Stimulated activated CD8-positive, alpha-beta memory T cell treated with anti-CD3 and anti-CD28 coated beads, Interleukin-4, amount 100 ng/mL, for 4 hours (primary cell): ENCODE measurements at places on chromosomes 7 and 10.

GRCh38 chr10:123463181-123463580, 203.0 kb upstream of the GPR26 start:
- no peak for DNase-seq

- DNase-seq: no peak
Observed at GRCh38 chr10:18683427-18683826, 24.2 kb downstream of the ARL5B start.

- DNase-seq: no peak
Observed at GRCh38 chr10:42795701-42796100, 13.1 kb downstream of the BMS1 start.

DNA sequence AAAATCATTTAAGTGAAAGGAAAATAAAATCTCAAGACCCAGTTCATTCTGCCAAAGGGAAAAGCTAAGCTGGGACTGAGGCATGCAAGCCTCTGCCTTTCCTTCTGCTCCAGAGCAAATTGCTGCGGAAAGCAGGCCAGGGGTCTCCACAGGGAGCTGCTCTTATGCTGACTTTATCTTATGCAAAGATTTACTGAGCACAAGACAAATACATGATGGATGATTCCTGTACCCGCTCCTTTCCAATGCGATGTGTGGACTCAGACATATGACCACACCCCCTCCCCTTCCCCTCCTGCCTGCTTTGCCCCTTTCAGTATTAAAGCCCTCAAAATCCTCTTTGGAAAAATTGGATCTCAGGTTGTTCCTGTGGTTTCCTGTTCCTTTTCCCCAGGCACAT, 74.2 kb upstream of the INSIG1 start:
- no peak for DNase-seq

DNA sequence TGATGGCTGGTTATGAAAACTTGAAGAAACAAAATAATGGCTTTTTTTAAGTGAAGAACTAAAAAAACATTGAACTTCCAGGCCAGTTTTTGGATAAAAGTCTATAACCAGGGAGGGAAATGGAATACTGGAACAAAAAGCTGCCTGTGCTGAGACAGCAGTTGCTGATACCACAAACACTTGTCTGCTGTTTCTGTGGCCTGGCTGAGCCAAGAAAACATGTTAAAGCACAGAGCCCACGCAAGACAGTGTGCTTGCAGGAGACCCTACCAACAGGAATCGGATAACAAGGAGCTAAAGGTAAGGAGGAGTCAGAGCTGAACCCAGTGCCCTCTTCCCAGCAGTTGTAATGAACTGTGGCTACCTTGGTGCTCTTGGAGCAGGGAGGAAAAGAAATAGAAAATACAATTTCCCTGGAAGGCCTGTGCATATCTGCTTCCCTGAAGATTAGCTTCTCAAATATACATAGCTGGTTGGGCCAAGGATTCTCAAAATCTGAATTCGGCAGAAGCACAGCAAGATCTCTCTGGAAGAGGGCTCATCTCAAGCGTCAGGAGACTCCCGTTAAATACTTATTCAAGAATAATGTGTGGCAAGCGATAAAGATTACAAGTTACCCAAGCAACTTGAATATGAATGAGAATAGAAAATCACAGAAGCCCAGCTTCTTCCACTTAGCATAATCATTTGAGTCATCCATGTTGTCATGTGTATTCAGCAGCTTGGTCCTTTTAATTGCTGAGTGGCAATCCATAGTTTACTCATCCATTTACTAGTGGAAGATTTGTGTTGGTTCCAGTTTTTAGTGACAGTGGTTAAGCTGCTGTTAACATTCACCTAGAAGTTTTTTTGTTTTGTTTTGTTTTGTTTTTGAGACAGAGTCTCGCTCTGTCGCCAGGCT, 87.6 kb downstream of the NOD1 start:
- DNase-seq: no peak

DNA sequence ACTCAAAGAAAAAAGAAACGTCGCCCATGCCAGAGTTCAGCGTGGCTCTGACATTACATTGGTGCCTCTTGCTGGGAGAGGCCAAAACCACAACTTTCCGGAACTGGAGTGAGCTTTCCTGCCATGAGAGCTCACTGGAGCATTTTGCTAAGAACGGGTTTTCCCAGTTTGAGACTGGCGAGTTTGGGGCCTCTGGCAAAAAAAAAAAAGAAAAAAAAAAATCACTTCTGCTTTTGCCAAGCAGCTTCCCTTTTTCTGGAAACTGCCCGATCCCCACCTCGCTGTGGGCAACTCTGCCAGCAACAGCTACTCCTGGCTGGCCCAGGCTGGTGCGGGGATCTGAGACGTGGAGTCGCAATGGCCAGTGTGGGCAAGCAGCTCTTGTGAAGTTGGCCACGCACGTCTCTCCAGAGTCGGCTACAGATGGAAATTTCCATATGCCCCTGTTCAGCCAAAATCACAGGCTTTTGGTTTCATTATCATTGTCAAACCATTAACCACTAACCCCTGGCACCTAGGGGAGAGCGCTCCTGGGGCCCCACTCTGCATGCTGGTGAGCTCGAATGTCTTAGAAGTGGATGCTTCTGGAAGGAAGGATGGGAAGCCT, 25.7 kb downstream of the PRKAG2 start:
- no peak for DNase-seq

- no peak for DNase-seq
Observed at GRCh38 chr10:70430493-70431445, 10.7 kb downstream of the NODAL start.

DNA sequence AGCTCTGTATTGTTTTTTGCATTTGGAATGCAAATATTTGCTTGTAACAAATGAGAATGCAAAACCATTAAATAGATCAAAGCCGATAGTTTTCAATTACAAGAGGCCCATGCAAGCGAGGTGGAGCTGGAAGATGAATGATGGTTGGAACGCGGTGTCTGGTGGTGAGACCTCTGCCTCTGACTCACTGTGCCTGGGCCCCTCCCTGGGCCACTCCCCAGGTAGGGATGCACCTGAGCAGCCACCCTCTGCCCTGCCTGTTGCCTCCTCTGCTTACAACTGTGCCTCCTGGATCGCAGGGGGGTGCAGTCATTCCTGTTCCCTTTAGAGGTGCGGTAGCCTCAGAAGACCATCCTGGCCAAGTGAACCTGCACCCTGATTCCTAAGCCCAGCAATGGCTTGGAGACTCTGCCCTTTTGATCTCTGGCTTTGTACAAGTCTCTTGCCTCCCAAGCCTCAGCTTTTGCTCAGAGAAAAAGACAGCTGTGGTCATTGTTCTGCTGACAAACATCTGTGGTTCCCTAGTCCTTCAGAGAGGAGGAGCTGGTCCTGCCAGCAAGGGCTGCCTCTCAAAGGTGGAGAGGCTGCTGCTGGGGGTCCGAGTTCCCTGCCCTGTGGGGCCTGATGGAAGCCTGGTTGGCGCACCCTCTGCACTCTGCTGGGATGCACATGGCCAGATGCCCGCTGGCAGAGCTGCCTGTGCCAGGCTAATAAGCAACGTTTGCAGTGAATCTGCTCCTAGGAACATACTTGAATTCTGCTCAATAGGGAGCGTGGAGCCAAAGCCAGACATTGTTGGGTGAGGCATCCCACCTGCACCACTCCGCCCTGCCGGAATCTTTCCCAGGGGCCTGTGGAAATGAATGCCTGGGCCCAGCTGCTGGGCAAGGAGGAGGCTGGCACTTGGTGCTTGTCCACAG, 126.3 kb upstream of the TCERG1L start:
- DNase-seq: no peak

- DNase-seq: no peak
Observed at GRCh38 chr10:504121-504611, 185.3 kb downstream of the DIP2C start.

DNA sequence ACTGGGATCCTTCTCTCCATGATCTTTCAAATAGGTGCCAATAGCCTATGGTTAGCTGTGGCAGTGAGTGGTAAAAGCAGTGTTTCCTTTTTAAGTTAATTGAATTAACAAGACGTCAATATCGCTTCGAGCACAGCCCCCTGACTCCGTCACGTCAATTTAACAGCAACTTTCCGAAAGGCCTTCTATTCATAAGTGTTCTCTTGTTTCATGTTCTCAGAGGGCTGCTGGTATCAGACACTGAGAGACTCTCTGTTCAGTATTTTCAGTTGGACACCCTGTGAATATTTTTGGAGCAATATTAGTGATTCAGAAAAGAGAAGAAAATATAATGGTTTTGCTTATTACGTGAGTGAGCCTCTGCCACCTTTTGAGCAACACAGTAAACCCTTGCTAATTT, 174.2 kb upstream of the INSYN2A start:
- no peak for DNase-seq

DNA sequence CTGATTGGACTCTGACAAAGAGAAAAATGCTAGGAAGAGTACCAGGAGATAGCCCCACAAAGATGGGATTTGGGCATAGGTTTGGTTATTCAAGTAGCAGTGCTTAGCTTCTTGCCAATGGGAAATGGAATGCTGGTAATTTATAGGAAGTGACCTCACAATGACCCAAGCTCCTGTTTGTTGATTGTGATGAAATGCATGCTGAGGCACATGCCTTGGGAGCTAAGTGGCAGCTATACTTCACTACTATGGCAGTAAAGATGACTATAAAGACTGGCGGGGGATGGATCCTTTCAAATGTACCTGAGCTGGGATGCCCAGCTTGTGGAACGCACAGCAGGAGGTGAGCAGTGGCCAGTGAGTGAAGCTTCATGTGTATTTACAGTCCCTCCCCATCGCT, 153.8 kb downstream of the ZNF22 start:
- DNase-seq: no peak

- no peak for DNase-seq
Observed at GRCh38 chr7:129859183-129859582, 93.6 kb downstream of the UBE2H start.

- DNase-seq: no peak
Observed at GRCh38 chr10:23147035-23147434, 45.1 kb upstream of the PTF1A start.

- DNase-seq: no peak
Observed at GRCh38 chr7:147033641-147034040, 917.0 kb downstream of the CNTNAP2 start.

GRCh38 chr10:125672884-125673283, 10.1 kb downstream of the TEX36 start:
- DNase-seq: no peak

GRCh38 chr7:117164620-117165019, 158.2 kb downstream of the WNT2 start:
- DNase-seq: no peak

DNA sequence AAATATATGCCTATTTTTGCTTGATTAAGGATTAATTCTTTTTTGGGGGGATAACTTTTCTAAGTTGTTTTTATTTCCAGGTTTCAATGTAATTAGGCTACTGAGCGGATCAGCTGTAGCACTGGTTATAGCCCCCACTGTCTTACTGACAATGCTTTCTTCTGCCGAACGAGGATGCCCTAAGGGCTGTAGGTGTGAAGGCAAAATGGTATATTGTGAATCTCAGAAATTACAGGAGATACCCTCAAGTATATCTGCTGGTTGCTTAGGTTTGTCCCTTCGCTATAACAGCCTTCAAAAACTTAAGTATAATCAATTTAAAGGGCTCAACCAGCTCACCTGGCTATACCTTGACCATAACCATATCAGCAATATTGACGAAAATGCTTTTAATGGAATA, 1.0 kb downstream of the LRRTM3 start:
- no peak for DNase-seq

GRCh38 chr7:37445064-37445723, 3.5 kb downstream of the ELMO1 start:
- no peak for DNase-seq

DNA sequence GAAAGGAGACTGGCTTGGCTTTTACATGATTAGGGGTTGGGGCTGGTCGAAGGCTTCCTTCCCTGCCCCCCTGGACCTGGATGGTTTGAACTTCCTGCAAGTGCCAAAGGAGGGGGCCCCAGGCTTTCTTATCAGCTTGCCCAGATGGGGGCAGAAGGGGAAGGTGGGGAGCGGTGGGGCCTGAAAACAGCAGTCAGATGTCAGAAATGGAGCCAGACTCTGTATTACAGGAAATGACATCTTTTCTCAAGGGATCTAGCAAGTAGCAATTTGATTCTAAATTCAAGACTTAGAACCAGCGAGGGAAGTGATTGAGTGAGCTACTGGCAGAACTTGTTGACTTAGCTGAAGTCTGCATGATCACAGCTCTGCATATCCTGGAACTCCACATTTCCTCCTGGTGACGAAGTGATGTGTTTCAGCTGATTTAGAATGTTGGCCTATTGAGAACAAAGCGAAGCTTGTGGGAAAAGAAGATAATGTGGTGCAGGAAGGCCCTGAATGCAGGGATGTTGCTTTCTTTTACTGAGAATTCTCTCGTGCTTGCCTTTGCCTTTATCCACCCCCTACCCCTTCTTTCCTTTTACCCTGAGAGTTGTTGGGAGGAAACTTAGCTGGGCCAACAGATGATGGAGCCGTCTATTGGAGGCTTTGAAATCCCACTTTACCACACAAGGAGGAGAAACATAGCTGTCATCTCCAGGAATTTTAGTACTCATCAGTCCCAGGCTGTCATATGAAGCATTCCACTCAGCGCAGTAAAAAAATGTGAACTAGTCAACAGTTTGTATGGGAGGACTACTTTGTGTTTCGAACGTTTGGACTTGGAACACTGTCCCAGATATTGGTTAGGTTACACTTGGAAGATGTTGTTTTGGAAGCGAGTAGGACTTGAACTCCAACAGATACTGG, 43.2 kb downstream of the CCNY start:
- no peak for DNase-seq

DNA sequence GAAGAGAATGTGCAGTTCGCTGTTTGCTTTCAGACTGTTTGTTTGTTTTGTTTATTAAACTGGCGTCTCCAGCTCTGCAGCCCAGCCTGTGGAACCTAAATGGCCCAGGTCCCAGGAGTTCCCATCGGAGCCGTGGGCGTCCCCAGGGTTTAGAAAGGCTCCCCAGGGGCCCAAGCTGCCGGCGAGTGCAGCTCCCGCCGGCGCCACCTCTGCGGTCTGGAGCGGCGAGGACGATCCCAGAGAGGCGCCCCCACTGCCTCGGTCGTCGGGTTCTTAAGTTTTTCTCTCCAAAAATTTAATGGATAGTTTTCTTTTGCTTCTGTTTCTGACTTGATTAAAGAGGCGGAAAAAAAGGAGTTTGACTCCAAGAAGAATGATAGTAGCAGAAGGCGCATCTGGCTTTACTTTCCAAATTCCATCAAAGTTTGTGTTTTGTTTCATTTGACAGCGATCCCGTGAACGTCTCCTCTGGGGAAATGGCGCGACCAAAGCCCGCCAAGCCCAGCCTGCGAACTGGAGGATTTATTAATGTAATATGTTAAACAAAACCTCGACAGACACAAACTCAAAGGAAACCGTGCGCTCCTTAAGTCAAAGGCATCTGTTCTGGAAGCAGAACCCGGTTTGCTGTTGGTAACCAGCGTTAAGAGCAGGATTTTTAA, 718 bp upstream of the FZD1 start:
- DNase-seq: no peak
